ENCODE measurements at places on chromosomes 3 and 15. TPM values are rescaled to one million over a fixed set of nuclear protein-coding genes. Genes with fewer than 3 reads are reported as not detected.

GRCh38 chr3:122938783-122939425 lies 88.7 kb downstream of the SEMA5B start:
- no peak for DNase-seq

GRCh38 chr15:27846722-27847395 lies 252.3 kb downstream of the OCA2 start:
- no peak for DNase-seq

GRCh38 chr15:101500865-101501551 lies 11.5 kb upstream of the PCSK6 start:
- no peak for DNase-seq

GRCh38 chr3:76161856-76162255 lies 376.5 kb upstream of the ZNF717 start:
- no peak for DNase-seq

- DNase-seq: no peak
These were observed 28.9 kb downstream of the IDH3A start for GRCh38 chr15:78178064-78178463.

- DNase-seq: no peak
These were observed 528.6 kb downstream of the TAFA4 start for GRCh38 chr3:68403741-68404140.

DNA sequence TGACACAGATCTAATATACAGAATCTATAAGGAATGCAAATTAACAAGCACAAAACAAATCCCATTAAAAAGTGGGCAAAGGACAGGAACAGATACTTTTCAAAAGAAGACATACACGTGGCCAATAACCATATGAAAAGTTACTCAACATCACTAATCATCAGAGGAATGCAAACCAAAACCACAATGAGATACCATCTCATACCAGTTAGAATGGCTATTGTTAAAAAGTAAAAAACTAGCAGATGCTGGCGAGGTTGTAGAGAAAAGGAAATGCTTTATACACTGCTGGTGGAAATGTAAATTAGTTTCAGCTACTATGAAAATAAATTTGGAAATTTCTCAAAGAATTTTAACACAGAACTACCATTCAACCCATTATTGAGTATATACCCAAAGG lies 50.7 kb downstream of the ADAMTS17 start:
- DNase-seq: no peak

DNA sequence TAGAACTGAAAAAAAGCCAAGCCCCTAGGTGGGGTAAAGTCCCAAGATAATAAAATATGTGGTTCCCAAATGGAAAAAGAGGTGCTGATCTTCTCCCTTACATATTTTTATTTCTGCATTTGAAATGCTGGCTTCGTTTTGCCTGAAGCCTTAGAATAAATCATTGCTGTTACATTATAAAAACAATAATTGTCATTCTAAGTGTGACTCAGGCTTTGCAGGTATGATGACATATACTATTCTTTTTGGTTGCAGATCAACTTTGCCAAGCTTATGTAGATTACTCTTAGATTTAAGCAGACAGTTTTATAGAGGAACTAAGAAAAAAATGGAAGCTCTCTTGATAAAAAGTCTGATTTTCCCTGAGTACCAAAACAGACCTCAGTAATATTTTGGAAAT lies 7.5 kb downstream of the IDH3A start:
- DNase-seq: no peak

DNA sequence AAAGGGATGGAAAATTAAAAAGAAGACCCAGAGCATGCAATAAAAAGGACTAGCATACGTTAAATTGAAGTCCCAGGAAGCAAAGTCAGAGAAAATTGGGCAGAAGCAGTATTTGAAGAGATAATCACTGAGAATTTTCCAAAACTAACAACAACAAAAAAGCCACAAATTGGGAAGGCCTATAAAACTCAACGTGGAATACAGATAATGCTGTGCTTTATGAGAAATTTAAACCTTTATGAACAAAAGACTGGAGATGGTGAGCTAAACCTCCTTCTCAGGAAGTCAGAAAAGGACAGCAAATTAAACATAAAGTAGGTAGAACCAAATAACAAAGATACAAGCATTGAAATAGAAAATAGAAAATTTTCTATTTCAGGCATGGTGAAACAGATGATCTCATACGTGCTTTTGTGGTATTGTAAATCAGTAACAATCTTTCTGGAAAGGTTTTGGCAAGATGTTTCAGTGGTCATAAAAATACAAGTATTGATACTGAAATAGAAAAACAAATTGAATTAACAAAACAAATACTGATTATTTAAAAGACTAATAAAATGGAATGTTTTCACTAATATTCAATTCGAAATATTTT lies 55.6 kb downstream of the LYSMD4 start:
- DNase-seq: no peak

GRCh38 chr3:55491296-55491816 lies 4.2 kb upstream of the WNT5A start:
- no peak for DNase-seq

- DNase-seq: peak; percentile 61
These were observed 187.1 kb downstream of the ATP10A start for GRCh38 chr15:25676070-25676469.

- DNase-seq: no peak
These were observed 413.0 kb upstream of the RBMS3 start for GRCh38 chr3:28867836-28868235.

Gene P2RY12
- 1.9 TPM for total RNA-seq

All from aorta (tissue), 5 donors.